OCI-M1 (cell line): ENCODE measurements at places on chromosomes 13 and 19.

DNA sequence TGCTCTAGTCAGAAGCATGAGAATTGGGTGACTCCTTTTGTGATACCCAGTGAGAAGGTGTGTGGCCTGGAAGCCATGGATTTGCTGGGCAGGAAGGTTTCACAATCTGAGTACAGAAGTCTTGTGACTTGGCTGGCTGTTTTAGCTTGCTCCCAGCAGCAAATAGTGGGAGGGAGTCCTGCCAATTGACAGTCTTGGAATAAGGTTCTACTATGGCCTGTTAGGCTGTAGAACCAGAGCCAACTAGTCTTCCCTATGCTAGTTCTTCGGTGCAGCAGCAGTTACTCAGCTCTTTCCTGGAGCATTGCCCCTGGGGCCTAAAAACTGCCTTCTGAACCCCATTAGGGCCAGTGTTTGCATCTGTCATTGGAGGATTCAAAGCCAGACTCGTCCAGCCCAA lies 1935.4 kb upstream of the PCDH20 start:
- no peak for DNase-seq

- DNase-seq, result peak; percentile 47
These were observed 1.3 kb downstream of the TPP2 start for GRCh38 chr13:102598061-102598460.

DNA sequence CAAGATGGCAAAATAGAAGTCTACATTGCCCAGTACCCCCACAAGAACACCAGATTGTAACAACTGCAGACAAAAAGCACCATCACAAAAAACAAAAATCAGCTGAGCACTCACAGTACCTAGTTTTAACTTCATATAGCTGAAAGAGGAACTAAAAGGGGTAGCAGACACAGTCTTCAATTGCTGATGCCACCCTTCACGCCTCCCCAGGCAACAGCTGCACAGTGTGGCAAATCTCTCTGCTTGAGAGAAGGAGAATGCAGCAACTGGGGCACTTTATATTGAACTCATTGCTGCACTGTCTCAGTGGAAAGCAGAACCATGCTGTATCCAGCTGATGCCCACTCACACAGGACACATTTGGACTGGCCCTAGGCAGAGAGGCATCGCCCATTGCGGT lies 2714.5 kb upstream of the PCDH20 start:
- DNase-seq, result no peak

DNA sequence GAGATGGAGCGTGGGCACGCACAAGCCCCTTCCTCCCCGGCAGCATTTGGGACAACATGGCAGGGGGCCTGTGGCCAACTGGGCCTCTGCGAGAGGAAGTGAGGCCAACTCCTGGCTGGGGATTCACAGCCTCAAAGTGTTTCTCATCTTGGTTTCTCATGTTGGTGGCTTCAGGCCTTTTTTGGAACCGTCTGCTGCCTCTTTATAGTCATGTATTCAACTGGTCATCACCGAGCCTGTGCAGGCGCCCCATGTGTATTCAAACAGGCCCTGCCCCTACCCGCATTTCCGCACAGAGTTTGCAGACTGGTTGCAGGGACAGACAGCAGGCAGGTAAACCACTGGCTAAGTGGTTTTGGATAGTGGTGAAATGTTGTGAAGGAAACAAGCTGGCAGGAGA lies 17.3 kb upstream of the RELB start:
- no peak for DNase-seq

DNA sequence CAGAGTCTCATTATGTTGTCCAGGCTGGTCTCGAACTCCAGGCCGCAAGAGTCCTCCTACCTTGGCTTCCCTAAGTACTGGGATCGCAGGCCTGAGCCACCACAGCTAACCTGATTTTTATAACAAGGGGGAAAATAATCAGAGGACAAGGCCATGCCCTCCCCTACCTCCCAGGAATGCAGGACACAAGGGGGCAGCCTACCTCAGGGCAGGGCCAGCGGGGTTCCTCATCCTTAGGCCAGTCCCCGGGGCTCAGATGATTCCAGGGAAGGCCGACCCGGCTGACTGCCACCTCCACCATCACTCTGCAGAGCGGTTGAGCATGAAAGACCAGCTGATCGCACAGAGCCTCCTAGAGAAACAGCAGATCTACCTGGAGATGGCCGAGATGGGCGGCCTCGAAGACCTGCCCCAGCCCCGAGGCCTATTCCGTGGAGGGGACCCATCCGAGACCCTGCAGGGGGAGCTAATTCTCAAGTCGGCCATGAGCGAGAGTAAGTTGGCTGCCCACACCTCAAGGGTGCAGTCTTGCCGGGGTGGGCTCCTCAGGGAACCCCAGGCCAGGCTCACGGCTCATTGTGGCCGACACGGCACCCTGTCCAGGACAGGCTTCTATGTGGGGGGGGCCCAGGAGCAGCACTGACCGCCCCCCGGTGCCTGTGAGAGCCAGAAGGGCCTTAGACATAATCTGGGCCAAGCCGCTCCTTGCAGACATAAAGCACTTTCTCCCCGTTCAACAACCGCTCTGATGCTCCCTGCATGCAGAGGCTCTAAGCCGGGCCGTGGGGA lies 26.8 kb downstream of the PEX11G start:
- DNase-seq, result no peak
